ENCODE measurements at places on chromosomes 16 and 17.
A peak's percentile ranks its signal among the peaks of the same experiment; 100 is the strongest.

GRCh38 chr17:19424934-19425868 is 14.2 kb downstream of the RNF112 start:
- no peak for DNase-seq

- no peak for DNase-seq
Observed at GRCh38 chr17:80632046-80632581, 87.5 kb downstream of the RPTOR start.

DNA sequence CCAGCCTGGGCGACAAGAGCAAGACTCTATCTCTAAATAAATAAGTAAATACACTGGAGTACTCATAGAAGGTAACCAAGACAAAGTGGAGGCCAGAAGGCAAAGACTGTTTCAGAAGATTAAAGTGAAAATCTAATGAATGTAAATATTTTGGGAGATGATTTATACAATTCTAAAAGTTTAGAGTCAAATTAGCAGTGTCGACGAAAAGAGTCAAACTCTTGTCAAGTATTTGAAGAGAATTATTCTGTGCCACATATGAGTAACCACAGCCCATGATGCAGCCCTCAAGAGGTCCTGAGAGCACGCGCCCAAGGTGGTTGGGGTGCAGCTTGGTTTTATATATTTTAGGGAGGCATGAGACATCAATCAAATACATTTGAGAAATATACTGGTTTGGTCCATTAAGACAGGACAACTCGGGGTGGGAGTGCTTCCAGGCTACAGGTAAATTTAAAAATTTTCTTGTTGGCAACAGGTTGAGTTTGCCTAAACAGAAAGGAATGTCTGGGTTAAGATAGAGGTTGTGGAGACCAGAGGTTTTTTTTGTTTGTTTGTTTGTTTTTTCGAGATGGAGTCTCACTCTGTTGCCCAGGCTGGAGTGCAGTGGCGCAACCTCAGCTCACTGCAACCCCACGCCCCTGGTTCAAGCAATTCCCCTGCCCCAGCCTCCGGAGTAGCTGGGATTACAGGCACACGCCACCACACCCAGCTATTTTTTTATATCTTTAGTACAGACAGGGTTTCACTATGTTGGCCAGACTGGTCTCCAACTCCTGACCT is 3.5 kb downstream of the CFDP1 start:
- no peak for DNase-seq

GRCh38 chr17:10618202-10618635 is 38.9 kb downstream of the MYH3 start:
- DNase-seq = peak; percentile 37

- DNase-seq = peak; percentile 42
Observed at GRCh38 chr16:4339909-4340308, 11.2 kb downstream of the PAM16 start.

DNA sequence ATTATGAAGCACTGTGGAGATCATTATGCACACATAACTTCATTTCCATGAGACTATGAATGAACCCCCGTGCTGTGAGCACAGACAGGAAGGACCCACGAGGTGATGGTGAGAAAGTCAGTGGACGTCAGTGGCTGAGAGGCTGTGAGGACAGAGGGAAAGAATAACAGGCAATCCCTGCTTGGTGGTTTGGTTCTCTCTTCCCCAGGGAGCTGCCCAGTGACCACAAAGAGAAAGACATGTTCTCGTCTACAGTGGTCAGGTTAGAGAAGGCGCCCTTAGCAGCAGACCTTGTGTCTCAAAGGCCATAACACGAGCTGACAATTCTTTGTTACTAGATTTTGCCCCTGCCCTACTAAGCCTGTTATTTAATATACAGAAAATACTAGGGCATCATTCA is 609.2 kb downstream of the TOX3 start:
- no peak for DNase-seq

DNA sequence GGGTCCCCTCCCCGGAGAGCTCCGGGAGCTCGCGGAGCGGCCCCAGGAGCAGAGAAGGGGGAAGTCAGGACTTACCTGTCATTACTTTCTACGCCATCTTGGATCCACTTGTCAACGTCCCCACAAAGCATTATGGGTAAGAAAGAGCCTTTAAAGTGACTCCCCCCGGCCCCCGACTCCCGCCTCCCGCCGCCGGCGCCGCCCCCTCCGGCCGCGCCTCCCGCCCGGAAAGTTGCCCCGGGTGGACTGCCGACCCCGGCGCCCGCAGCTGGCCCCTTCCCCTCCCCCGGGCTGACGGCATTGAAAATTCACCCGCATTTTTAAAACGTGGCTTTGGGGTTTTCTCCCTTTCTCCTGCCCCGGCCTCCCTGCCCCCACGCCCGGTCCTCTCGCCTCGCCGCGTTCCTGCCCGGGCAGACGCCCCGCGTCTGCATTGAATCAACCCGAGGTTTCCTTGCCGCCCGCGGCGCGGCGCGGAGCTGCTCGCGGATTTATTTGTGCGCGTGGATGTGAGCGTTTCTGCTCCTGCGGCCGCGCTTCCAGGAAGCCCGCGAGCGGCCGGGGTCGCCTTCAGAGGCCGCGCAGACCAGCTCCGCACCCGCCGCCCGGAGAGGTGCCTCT is at the start of gene HELZ:
Gene HELZ (minus strand): TSS at position 124 of the 621 bp plus-strand sequence. CDS start 26,392 bp downstream, outside the sequence.
- peak; percentile 88 for DNase-seq

GRCh38 chr17:41835800-41836549 is at the start of gene NT5C3B:
Gene NT5C3B, minus strand, starts transcription at chr17:41836232. Its CDS starts 39 bp downstream, at chr17:41836193.
- DNase-seq = peak; percentile 43

GRCh38 chr17:47829870-47830269 is 1.5 kb downstream of the MRPL10 start:
- no peak for DNase-seq

DNA sequence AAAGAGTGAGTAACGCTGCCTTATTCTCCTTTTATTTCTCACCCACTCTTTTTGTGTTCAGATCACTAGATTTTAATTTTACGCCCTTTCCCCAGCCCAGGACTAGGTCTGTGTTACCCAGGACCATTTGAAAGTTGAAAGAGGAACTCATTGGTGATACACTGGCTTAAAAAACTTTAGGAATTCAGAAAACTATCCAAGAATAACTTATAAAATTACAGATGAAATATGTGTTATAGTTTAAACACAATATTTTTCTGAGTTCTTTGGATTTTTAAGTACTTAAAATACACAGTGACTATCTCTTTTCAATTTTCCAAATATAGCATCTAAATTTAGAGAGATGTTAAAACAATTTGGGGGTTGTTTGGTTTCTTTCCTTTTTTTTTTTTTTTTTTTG is 385.2 kb downstream of the CDH13 start:
- DNase-seq = no peak

DNA sequence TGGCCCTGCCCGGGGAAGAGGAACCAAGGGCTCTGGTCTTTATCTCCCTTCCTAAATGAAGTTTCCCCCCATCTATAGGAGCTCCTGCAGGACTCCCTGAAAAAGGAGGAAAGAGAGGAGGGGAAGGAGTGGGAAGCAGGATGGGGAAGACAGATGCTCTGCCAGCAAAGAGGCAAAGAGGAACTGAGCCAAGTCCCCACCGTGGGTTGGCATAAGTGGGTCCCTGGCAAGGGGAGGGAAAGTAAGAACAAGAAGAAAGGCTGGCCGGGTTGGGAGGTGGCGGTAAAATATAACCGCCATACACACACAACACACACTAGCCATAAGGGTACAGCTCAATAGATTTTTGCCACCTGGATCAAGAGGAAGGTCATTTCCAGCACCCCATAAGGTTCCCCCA is 6.1 kb upstream of the EIF1 start:
- no peak for DNase-seq
